ENCODE measurements at places on chromosomes 3 and 15. TPM values are rescaled to one million over a fixed set of nuclear protein-coding genes. Genes with fewer than 3 reads are reported as not detected.

Gene CCR1
- total RNA-seq, result 7.1 TPM

Gene LYZL4
- total RNA-seq, result not detected

Gene PFKFB4
- total RNA-seq, result 7.4 TPM

Gene CCR2
- total RNA-seq, result 1.2 TPM

Gene TMOD2
- total RNA-seq, result 18.4 TPM

Gene GOLGA8G
- total RNA-seq, result not detected

Gene IGF2BP2
- total RNA-seq, result 9.8 TPM

Gene ZNF860
- 2.0 TPM for total RNA-seq

Gene PGBD4
- total RNA-seq, result 1.5 TPM

Gene CXCR6
- 9.6 TPM for total RNA-seq

Gene C3orf52
- 8.1 TPM for total RNA-seq

Measured in vagina (tissue), 2 donors.